ENCODE measurements at places on chromosomes 7 and 10. TPM values are rescaled to one million over a fixed set of nuclear protein-coding genes. Genes with fewer than 3 reads are reported as not detected.
A peak's percentile ranks its signal among the peaks of the same experiment; 100 is the strongest.

DNA sequence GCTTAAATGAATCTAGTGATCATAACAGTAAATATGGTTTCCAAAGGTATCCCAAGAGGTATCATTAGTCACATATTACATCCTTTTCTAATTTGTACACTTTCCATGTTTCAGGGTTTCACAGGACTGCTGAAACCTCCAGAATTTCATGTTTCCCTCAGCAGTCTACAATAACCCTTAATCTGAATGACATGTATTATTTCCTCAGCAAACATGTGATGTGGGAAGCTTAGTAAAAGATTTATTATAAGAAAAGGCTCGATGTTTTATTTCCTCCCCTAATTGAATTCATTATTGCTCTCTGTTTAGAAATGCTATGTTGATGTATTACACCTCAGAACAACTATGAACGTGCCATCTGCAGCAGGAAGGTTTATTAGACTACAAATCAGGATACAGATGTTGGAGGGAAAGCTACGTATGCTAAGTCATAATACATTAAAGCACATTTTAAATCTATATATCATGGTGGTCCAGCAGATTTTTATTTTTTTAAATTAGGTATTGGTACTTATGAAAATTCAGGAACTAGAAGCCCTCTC is 52.5 kb upstream of the SKAP2 start:
- no peaks in the 10 kb centered on the region for H3K36me3 ChIP-seq
- H3K4me3 ChIP-seq = no peak overlapping the region
- no peaks in the 10 kb centered on the region for H3K27me3 ChIP-seq
- H3K27ac ChIP-seq = no peak overlapping the region
- DNase-seq = no peak
- peaks cover 2% of the 10 kb centered on the region for H3K4me1 ChIP-seq

- no peaks in the 10 kb centered on the region for H3K36me3 ChIP-seq
- H3K27ac ChIP-seq = no peak overlapping the region
- no peaks in the 10 kb centered on the region for H3K4me1 ChIP-seq
- no peak overlapping the region for H3K4me3 ChIP-seq
These were observed 347.8 kb downstream of the ETV1 start for GRCh38 chr7:13641714-13642113.

DNA sequence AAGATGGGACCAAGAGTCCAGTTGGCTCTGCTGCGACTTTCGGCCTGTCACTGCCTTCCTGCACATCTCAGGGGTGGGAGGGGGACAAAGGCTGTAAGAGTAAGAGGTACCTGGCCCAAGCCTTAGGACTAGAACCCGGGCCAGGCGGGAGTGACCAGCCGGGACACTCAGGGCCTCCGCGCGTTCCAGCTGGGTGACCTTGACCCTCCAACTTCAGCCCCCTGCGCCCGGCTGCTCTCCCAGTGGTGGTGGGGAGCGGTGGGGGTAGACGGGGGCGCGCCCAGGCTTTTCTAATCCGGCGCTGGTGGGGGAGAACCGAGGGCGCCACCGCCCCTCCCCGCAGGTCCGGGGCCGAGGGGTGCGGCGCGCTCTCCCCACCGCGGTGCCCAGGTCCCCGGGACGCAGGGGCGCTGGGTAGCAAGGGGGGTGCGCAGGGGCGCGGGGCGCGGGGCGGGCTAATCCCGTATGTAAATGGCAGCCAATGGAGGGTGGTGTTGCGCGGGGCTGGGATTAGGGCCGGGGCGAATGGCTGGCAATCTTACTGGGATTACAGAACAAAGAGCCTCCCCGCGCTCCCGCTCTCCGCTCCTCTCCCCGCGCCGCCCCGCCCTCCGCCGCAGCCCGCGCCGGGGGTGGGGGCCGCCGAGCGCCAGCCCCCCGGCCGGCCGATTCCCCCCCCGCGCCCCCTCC is at the start of gene GTF2IRD1:
TSS of gene GTF2IRD1 (plus strand) at position 585 of the 690 bp plus-strand sequence. CDS start 54,175 bp downstream, outside the sequence.
- peaks cover 6% of the 10 kb centered on the region for H3K4me1 ChIP-seq
- H3K36me3 ChIP-seq = no peaks in the 10 kb centered on the region
- no peaks in the 10 kb centered on the region for H3K27me3 ChIP-seq

DNA sequence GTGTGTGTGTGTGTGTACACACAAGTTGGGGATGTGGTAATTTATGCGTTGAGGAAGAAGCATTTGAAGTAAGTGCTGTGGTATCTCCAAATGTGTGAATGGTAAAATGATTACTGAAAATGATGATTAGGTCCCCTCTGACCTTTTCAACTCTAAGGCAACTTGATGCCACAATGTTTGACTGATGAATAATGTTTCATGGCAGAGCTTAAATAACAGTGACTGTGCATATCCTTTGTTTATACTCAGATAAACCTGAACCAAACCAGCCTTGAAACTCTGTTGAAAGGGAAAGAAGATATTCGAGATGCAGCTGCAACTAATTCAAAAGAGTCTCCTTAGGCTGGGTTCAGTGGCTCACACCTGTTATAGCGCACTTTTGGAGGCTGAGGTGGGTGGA is 64.8 kb upstream of the YAE1 start:
- H3K4me3 ChIP-seq = no peak overlapping the region
- no peaks in the 10 kb centered on the region for H3K27me3 ChIP-seq
- no peak overlapping the region for H3K27ac ChIP-seq
- no peak for DNase-seq

DNA sequence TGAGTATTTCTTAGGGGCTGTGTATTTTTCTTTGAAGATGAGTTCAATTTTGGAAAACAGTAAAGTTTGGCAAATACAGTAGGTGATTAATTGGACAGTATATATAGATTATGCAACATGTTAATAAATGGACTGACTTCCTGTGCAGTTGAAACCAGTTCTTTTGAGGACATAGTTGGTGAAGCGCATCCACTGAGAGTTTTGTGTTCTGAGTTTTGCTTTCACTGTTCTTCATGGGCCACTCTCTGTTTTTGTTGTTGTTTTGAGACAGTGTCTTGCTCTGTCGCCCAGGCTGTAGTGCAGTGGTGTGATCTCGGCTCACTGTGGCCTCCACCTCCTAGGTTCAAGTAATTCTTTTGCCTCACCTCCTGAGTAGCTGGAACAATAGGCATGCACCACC is 109.0 kb downstream of the SDHAF3 start:
- H3K36me3 ChIP-seq = no peaks in the 10 kb centered on the region
- no peak for DNase-seq
- H3K4me3 ChIP-seq = no peak overlapping the region

DNA sequence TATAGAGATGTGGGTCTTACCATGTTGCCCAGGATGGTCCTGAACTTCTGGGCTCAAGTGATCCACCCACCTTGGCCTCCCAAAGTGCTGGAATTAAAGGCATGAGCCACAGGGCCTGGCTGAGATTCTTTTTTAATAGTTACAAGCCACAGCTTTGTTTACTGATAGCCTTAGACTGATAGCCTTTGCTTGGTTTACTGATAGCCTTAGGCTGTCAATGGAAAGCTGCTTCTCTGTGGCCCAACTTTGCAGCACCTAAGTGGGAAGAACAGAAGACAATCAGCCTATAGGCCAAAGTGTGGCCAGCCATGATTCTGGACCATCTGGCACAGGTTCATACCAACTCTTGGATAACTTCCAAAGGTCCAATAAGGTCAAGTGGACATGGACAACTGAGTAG is 24.1 kb upstream of the CDCA7L start:
- no peaks in the 10 kb centered on the region for H3K36me3 ChIP-seq
- H3K27ac ChIP-seq = no peak overlapping the region
- H3K27me3 ChIP-seq = no peaks in the 10 kb centered on the region

DNA sequence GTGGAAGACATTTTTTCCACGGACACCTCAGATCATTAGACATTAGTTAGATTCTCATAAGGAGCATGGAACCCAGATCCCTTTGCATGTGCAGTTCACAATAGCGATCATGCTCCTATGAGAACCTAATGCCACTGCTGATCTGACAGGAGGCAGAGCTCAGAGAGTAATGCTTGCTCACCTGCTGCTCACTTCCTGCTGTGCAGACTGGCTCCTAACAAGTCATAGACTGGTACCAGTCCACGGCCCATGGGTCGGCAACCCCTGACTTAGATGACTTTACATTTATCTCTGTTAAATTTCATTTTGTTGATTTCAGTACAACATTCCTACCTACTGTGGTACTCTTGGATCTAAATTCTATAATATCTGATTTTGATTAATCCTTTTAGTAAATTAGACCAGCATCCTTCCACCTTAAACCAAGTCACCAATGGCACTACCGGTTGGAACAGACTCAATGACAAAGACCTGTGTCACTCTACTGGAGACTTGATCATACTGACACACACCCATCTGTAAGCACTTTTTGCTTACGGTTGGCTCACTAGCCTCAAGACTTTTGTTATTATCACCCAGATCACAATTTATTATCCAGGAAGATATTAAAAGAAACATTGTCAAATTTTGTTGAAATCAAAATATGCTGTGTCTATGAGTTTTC is 8.0 kb upstream of the CCDC71L start:
- no peak for DNase-seq
- H3K27me3 ChIP-seq = no peaks in the 10 kb centered on the region
- no peaks in the 10 kb centered on the region for H3K4me1 ChIP-seq
- H3K4me3 ChIP-seq = no peak overlapping the region
- H3K27ac ChIP-seq = no peak overlapping the region
- H3K36me3 ChIP-seq = no peaks in the 10 kb centered on the region

GRCh38 chr7:149682038-149682437 is 91.3 kb downstream of the ZNF467 start:
- no peaks in the 10 kb centered on the region for H3K36me3 ChIP-seq
- DNase-seq = no peak
- H3K27ac ChIP-seq = no peak overlapping the region
- H3K4me1 ChIP-seq = no peaks in the 10 kb centered on the region
- no peak overlapping the region for H3K4me3 ChIP-seq
- H3K27me3 ChIP-seq = no peaks in the 10 kb centered on the region

- DNase-seq = no peak
- no peaks in the 10 kb centered on the region for H3K27me3 ChIP-seq
- H3K27ac ChIP-seq = no peak overlapping the region
These were observed 578 bp downstream of the ZNF713 start for GRCh38 chr7:55887821-55888247.

DNA sequence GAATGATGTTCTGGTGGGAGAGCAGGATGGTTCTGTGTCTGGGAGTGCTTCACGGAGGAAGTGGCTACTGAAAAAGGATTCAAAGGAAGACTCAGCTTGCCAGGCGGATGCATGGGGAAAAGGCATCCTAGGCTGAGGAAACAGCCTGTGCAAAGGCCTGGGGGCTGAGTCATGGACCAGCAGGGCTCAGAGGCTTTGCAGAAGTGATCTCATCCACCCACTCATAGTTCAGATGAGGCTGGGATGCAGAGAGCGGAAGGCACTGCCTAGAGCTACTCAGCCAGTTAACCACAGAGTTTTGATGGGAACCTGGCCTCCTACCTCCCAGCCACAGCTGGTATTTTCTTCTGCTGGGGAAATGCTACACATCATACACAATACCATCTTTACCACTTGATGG is 15.8 kb upstream of the ADAMTS14 start:
- H3K4me3 ChIP-seq = no peak overlapping the region
- H3K27ac ChIP-seq = no peak overlapping the region
- H3K4me1 ChIP-seq = no peaks in the 10 kb centered on the region
- no peak for DNase-seq
- H3K27me3 ChIP-seq = no peaks in the 10 kb centered on the region

GRCh38 chr10:131641231-131641630 is 259.6 kb upstream of the PPP2R2D start:
- no peak overlapping the region for H3K27ac ChIP-seq
- no peaks in the 10 kb centered on the region for H3K36me3 ChIP-seq
- no peaks in the 10 kb centered on the region for H3K4me1 ChIP-seq
- H3K4me3 ChIP-seq = no peak overlapping the region

DNA sequence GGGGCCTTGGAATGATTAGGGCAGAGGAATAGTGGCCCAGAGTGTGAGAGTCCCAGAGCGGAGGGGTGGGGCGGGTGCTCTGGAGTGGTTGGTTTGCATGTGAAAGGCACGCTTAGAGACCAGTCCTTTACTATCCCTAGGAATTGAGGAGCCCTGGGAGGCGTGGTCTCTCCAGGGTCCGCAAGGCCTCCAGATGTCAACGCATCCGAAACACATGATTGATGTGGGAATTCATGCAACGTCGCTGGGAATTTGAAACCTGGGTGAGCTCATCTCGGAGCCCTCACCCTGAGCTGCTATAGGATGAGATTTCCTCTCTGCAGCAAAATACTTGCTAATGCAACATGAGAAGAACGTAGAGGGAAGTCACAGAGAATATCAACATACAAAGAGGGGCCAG is 51.2 kb downstream of the NPTX2 start:
- DNase-seq = no peak
- H3K4me3 ChIP-seq = no peak overlapping the region
- H3K4me1 ChIP-seq = no peaks in the 10 kb centered on the region
- no peaks in the 10 kb centered on the region for H3K36me3 ChIP-seq

- H3K27ac ChIP-seq = no peak overlapping the region
- H3K36me3 ChIP-seq = no peaks in the 10 kb centered on the region
- no peak for DNase-seq
- no peak overlapping the region for H3K4me3 ChIP-seq
These were observed 157.4 kb upstream of the TBX20 start for GRCh38 chr7:35411331-35411730.

- H3K27me3 ChIP-seq = no peaks in the 10 kb centered on the region
- H3K4me3 ChIP-seq = no peak overlapping the region
- DNase-seq = no peak
- H3K27ac ChIP-seq = no peak overlapping the region
- H3K36me3 ChIP-seq = no peaks in the 10 kb centered on the region
- H3K4me1 ChIP-seq = no peaks in the 10 kb centered on the region
These were observed 12.2 kb upstream of the TPK1 start for GRCh38 chr7:144848078-144848477.

DNA sequence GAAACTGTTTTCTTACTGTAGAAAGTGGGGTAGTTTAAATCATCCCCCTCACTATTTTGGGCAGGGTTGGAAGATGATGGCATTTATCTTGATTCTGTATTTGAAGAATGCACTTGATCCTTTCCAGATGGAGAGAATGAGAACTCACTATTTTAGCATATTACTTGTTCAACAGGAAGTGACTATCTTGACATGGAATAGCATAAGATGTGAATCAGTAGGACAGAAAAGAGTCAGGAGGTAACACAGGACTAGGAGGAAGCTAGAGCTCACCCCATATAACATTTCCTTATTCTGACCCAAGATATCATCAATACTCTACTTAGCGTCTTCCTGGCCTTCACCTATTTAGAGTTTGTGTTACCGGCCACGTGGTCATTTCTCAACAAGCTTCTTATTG is 400.2 kb downstream of the PHTF2 start:
- H3K36me3 ChIP-seq = no peaks in the 10 kb centered on the region
- no peak overlapping the region for H3K4me3 ChIP-seq
- no peak overlapping the region for H3K27ac ChIP-seq
- H3K27me3 ChIP-seq = no peaks in the 10 kb centered on the region
- DNase-seq = no peak
- H3K4me1 ChIP-seq = no peaks in the 10 kb centered on the region

GRCh38 chr7:46626261-46626660 is 705.2 kb upstream of the IGFBP3 start:
- H3K4me3 ChIP-seq = no peak overlapping the region
- DNase-seq = no peak
- H3K4me1 ChIP-seq = no peaks in the 10 kb centered on the region
- no peaks in the 10 kb centered on the region for H3K27me3 ChIP-seq

GRCh38 chr7:11831736-11832495 is at the start of gene THSD7A:
Gene THSD7A, minus strand, starts transcription at chr7:11832198. Its CDS starts 252 bp downstream, at chr7:11831946.
- H3K27ac ChIP-seq = peak within 1 kb of the TSS; percentile 74
- H3K4me1 ChIP-seq = peaks cover 2% of the 10 kb centered on the region
- peak within 1 kb of the TSS; percentile 42 for H3K4me3 ChIP-seq
- peak; percentile 41 for DNase-seq
- no peaks in the 10 kb centered on the region for H3K36me3 ChIP-seq

- no peaks in the 10 kb centered on the region for H3K27me3 ChIP-seq
- H3K27ac ChIP-seq = no peak overlapping the region
- H3K4me1 ChIP-seq = no peaks in the 10 kb centered on the region
- no peak for DNase-seq
These were observed 94.4 kb downstream of the MAP3K8 start for GRCh38 chr10:30528429-30528786.

CLRN3 gene
- 0.24 TPM for total RNA-seq

ANLN gene
- total RNA-seq = 2.3 TPM

DNAH11 gene
- total RNA-seq = 1.3 TPM

MRLN gene
- 0.80 TPM for total RNA-seq

PAX4 gene
- not detected for total RNA-seq

TIMM23 gene
- total RNA-seq = 32.8 TPM

Data from ovary (tissue), 10 donors.